SK-N-SH (cell line): ENCODE measurements at places on chromosomes 2 and 18. TPM values are rescaled to one million over a fixed set of nuclear protein-coding genes. Genes with fewer than 3 reads are reported as not detected.

DNA sequence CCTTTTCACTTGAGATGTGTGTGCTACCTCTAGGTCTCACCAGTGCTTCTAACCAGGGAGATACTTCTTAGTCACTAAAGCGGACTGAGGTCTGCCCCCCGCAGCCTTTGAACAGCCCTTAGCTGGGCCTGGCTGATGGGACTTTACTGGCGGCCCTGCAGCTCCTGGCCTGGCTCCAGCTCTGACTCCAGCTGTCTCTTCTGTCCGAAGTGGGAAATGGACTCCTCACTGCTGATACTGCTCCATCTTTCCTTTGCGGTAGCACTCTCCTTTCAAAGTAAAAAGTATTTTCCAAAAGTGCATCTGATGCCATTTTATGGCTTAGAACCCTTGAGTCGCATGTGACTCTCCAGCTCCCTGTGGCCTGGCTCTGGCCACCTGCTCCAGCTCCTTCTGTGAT is 64.5 kb downstream of the ATP9B start:
- no peaks in the 10 kb centered on the region for H3K4me1 ChIP-seq
- H3K27ac ChIP-seq: no peak overlapping the region
- H3K27me3 ChIP-seq: no peaks in the 10 kb centered on the region
- peaks cover 3% of the 10 kb centered on the region for H3K36me3 ChIP-seq

DNA sequence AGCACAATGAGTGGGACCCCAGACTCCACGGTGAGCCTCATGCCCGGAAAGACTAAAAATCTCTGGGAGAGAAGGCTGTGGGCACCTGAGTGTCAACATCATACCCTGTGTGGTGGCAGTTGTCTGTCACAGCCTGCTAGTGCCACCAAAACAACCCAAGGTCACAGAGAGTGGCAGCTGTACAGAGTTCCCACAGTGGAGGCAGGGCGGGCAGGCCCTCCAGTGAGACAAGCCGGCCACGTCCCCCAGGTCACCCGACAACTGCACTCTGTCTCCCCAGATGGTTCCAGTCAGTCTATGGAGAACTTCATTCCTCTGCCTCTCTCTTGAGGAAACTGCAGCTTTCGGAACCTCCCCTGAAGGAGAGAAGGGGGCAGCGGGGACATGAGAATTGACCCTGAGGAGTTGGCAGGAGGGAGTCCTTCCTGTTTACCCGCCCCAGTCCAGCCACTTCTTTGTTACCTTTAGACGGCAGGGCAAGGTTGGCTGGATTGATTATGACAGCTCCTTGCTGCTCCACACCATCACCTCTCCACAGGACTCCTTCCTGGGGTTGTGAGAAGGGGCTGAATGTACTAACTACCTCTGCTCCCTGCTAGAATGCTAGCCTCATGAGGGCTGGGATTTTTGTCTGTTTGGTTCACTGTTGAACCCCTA is 11.3 kb upstream of the FIGLA start:
- no peak overlapping the region for H3K4me3 ChIP-seq
- DNase-seq: no peak
- H3K27me3 ChIP-seq: no peaks in the 10 kb centered on the region; the same call in 1 of the 2 replicates
- no peaks in the 10 kb centered on the region for H3K4me1 ChIP-seq
- H3K36me3 ChIP-seq: no peaks in the 10 kb centered on the region

GRCh38 chr18:45642802-45643201 is 27.5 kb downstream of the SLC14A2 start:
- DNase-seq: no peak
- H3K4me1 ChIP-seq: no peaks in the 10 kb centered on the region
- H3K27ac ChIP-seq: no peak overlapping the region
- H3K27me3 ChIP-seq: no peaks in the 10 kb centered on the region; the same call in 1 of the 2 replicates
- H3K36me3 ChIP-seq: no peaks in the 10 kb centered on the region
- H3K4me3 ChIP-seq: no peak overlapping the region

GRCh38 chr2:213696442-213696841 is 412.2 kb downstream of the SPAG16 start:
- H3K36me3 ChIP-seq: no peaks in the 10 kb centered on the region
- H3K4me1 ChIP-seq: no peaks in the 10 kb centered on the region
- no peak for DNase-seq
- no peak overlapping the region for H3K27ac ChIP-seq

DNA sequence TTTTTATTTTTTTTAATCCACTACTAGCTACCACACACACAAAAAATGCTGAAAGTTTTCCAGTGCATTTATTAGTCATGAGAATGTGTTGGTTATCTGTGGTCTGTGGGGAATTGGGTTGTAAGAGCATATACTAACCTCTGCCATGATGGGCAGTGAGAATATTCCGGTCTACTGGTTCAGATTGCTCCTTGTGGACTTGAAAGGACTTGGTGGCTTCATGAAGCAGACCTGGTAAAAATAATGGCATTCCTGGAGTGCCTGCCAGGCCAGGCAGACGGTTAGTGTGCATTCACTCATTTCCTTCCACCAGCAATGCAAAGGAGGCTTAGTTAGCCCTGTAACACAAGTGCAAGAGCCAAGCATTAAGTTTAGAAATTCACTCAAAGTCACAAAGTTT is 150.8 kb downstream of the THSD7B start:
- H3K4me1 ChIP-seq: peaks cover 3% of the 10 kb centered on the region; the same call in 1 of the 2 replicates
- no peaks in the 10 kb centered on the region for H3K27me3 ChIP-seq
- no peaks in the 10 kb centered on the region for H3K36me3 ChIP-seq
- no peak overlapping the region for H3K27ac ChIP-seq
- no peak for DNase-seq
- no peak overlapping the region for H3K4me3 ChIP-seq

GRCh38 chr2:143745060-143745459 is 615.8 kb downstream of the ARHGAP15 start:
- no peaks in the 10 kb centered on the region; the same call in 1 of the 2 replicates for H3K27me3 ChIP-seq
- DNase-seq: no peak
- no peak overlapping the region for H3K4me3 ChIP-seq
- H3K27ac ChIP-seq: no peak overlapping the region

- no peak for DNase-seq
- peaks cover 19% of the 10 kb centered on the region for H3K4me1 ChIP-seq
- H3K36me3 ChIP-seq: no peaks in the 10 kb centered on the region
- H3K27me3 ChIP-seq: no peaks in the 10 kb centered on the region
- no peak overlapping the region for H3K4me3 ChIP-seq
These were observed 15.5 kb upstream of the MGAT5 start for GRCh38 chr2:134238371-134238770.

DNA sequence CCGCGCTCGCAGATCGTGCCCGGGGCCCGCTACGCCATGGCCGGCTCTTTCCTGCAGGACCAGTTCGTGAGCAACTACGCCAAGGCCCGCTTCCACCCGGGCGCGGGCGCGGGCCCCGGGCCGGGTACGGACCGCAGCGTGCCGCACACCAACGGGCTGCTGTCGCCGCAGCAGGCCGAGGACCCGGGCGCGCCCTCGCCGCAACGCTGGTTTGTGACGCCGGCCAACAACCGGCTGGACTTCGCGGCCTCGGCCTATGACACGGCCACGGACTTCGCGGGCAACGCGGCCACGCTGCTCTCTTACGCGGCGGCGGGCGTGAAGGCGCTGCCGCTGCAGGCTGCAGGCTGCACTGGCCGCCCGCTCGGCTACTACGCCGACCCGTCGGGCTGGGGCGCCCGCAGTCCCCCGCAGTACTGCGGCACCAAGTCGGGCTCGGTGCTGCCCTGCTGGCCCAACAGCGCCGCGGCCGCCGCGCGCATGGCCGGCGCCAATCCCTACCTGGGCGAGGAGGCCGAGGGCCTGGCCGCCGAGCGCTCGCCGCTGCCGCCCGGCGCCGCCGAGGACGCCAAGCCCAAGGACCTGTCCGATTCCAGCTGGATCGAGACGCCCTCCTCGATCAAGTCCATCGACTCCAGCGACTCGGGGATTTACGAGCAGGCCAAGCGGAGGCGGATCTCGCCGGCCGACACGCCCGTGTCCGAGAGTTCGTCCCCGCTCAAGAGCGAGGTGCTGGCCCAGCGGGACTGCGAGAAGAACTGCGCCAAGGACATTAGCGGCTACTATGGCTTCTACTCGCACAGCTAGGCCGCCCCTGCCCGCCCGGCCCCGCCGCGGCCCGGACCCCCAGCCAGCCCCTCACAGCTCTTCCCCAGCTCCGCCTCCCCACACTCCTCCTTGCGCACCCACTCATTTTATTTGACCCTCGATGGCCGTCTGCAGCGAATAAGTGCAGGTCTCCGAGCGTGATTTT is 7.6 kb downstream of the TBR1 start:
- peaks cover 59% of the 10 kb centered on the region for H3K27me3 ChIP-seq
- H3K4me1 ChIP-seq: no peaks in the 10 kb centered on the region
- H3K36me3 ChIP-seq: no peaks in the 10 kb centered on the region
- H3K27ac ChIP-seq: no peak overlapping the region
- peak overlapping the region; percentile 34; the same call in 1 of the 2 replicates for H3K4me3 ChIP-seq

DNA sequence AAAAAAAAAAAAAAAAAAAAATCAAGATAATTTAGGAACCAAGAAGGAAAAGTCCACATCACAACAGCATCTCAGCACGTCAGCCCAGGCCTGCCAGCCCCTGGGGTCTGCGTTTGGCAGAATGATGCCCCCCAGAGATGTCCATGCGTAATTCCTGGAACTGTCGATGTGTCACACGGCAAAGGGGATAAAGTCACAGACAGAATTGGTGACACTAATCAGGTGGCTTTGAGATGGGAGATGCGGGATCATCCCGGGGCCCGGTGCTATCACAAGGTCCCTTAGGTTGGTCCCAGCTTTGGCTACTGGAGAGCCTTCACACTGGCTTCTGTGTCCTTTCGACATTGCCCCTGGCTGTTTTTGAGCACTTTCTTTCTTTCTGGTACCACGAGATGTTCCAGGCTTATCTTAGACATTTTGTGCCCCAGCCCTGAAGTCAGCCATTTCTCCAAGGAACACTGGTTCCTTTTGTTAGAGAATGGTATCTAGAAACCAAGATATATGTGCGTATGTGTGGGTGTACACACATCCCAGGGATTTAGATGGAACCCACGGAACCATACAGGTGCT is 20.7 kb downstream of the RAMP1 start:
- no peak overlapping the region for H3K27ac ChIP-seq
- H3K27me3 ChIP-seq: no peaks in the 10 kb centered on the region
- 0 out of 2 replicates have a peak, but pooled peaks cover 2% of the 10 kb centered on the region for H3K4me1 ChIP-seq
- DNase-seq: no peak

- H3K27me3 ChIP-seq: no peaks in the 10 kb centered on the region
- no peaks in the 10 kb centered on the region for H3K36me3 ChIP-seq
- no peak overlapping the region for H3K4me3 ChIP-seq
- DNase-seq: no peak
- no peak overlapping the region for H3K27ac ChIP-seq
These were observed 59.8 kb upstream of the SLC8A1 start for GRCh38 chr2:40511661-40512213.

DNA sequence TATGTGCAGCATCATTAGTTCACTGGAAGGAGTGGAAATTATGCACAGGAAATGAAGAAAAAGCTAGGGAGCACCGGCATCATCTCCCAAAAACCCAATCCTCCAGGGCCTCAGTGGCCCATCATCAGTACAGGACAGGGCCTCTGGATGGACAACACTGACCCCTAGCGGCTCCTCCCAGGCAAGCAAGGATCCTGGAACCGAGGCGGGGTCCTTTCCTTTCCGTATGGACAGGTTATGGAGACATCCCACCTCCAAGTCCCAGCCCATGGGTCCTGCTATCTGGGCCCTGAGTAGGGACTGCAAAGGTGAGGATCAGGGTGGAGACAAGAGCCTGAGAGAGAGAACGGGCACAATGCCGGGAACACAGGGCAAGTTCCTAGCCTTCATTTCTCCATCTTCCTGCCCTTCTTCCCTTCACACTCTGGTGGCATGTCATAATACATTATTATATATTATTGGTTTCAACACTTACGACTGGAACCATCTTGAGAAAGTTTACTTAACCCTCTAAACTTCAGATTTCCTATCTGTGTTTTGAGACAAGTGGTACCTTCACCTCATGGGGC is 68.2 kb downstream of the ZNF516 start:
- H3K27ac ChIP-seq: no peak overlapping the region
- no peaks in the 10 kb centered on the region for H3K27me3 ChIP-seq
- H3K4me3 ChIP-seq: no peak overlapping the region; the same call in 1 of the 2 replicates
- no peaks in the 10 kb centered on the region for H3K36me3 ChIP-seq
- peak; percentile 72 for DNase-seq

- H3K4me3 ChIP-seq: no peak overlapping the region
- no peaks in the 10 kb centered on the region for H3K27me3 ChIP-seq
- DNase-seq: no peak
- H3K4me1 ChIP-seq: no peaks in the 10 kb centered on the region; the same call in 1 of the 2 replicates
- peaks cover 57% of the 10 kb centered on the region for H3K36me3 ChIP-seq
- no peak overlapping the region for H3K27ac ChIP-seq
These were observed 38.1 kb downstream of the SRBD1 start for GRCh38 chr2:45572979-45573378.

DNA sequence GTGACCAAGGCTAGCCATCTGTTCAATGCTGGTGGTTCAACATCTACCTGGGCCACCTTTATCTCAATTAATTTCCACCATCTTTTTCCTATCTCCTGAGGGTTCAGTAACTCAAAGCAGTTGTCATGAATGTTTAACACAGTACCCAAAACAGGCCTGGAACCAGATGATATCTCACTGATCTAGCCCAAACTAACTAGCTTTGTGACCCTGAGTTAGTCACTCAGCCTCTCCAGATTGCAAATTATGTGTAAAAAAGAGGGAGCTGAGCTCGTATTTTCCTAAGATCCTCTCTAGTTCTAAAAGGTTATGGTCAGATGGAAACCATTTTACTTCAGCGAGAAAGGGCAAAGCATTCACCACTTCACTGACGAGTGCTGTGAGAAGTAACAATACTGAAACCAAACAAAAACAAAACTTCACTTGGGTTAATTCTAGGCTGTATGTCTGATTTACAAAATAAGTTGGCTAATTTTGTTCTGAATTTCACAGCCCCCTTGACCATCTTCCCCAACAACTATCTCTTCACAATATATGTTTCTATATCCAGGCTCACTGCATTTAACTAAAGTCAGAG is 14.8 kb downstream of the SPRED2 start:
- no peak overlapping the region for H3K27ac ChIP-seq
- no peak for DNase-seq
- no peaks in the 10 kb centered on the region for H3K36me3 ChIP-seq
- H3K4me1 ChIP-seq: peaks cover 34% of the 10 kb centered on the region; the same call in 1 of the 2 replicates

DNA sequence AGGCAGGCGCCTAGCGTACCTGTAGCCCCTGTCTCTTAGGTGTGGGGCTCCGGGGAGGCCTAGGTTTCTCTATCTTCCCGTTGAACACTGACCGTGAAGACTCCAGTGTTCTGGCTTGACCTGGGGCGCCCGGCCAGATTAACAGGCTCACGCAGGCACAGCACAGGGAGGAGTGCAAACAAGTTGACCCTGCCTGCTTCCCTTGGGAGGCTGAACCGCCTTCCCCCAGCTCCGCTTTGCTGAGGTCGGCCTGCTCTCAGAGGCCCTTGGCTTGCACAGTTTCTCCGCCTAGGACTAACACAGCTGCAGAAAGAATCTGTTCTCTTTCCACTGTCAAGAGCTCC is 567 bp downstream of the PCYOX1 start:
- DNase-seq: peak; percentile 56
- peaks cover 8% of the 10 kb centered on the region for H3K4me1 ChIP-seq
- peak overlapping the region; percentile 7; the same call in 1 of the 2 replicates for H3K27ac ChIP-seq
- peak overlapping the region; percentile 79 for H3K4me3 ChIP-seq

The USP37 gene
- 0.95 and 1.4 TPM in 2 replicates for polyA plus RNA-seq

The NMS gene
- polyA plus RNA-seq: not detected in 2 replicates

The IL36RN gene
- polyA plus RNA-seq: not detected in 2 replicates

The ALPI gene
- not detected in 2 replicates for polyA plus RNA-seq

The SLC9A4 gene
- polyA plus RNA-seq: 0.07 and 0.11 TPM in 2 replicates

The TAF1B gene
- 7.8 and 8.3 TPM in 2 replicates for polyA plus RNA-seq

The PCARE gene
- polyA plus RNA-seq: not detected in 2 replicates

The FSHR gene
- polyA plus RNA-seq: not detected in 2 replicates

The SH2D6 gene
- polyA plus RNA-seq: 0.33 and 0.42 TPM in 2 replicates
